CD4-positive, alpha-beta T cell treated with Interleukin-15 for 4 hours (primary cell): ENCODE measurements at places on chromosomes 3 and 15.

DNA sequence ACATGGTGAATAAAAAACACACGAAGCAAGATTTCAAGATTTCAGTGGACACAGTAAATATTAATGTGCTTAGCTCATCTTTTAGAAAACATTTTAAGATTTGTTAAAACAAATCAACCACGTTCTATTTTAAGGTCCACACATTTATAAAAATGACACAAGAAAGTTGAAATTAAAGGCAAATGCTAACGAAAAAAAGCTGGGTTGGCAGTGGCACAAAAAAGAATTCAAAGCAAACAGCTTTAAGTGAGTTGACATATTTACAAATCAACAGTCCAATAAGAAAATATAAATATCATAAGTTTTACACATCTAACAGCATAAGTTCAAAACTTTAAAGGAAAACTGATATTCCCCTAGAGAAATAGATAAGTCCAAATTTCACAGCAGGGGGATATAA lies 430.4 kb upstream of the CCDC54 start:
- DNase-seq = no peak

- no peak for DNase-seq
These were observed 169.0 kb upstream of the BCL6 start for GRCh38 chr3:187914231-187914630.

GRCh38 chr3:12663401-12663935 lies 449 bp downstream of the RAF1 start:
- DNase-seq = no peak

GRCh38 chr3:107927361-107928083 lies 163.3 kb downstream of the CD47 start:
- DNase-seq = peak; percentile 57

DNA sequence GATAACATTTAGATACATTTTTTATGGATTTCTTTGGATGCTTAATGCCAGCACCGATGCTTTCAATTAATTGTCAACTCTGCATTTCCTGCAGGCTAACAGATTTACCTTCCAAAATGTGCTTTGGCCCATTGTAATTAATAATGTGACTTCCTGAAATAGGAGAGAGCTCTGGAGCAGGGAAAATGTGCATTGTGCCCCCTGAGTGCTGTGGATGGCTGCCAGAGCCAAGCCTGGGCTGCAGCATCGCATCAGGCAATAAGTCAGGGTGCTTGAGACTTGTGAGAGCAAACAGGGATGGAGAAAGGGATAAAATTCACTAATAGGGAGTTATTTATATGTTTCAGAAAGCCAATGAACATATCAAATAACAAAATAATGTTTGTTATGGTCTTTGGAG lies 133.8 kb downstream of the MOBP start:
- no peak for DNase-seq

DNA sequence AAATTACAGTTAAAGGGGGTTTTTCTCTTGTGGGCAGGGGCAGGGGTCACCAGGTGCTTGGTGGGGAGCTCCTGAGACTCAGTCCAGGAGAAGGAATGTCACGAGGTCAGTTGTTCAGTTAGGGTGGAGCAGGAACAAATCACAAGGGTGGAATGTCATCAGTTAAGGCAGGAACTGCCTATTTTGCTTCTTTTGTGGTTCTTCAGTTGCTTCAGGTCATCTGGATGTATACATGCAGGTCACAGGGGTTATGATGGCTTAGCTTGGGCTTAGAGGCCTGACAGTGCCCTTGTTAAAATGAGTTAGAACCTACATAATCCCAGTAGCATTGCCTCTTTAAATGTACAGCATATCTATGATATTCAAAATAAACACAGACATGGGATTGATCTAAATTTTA lies 120.2 kb upstream of the CHD2 start:
- no peak for DNase-seq
